Fibroblast of lung (primary cell): ENCODE measurements at places on chromosomes 12 and 14. TPM values are rescaled to one million over a fixed set of nuclear protein-coding genes. Genes with fewer than 3 reads are reported as not detected.

MAP3K9 gene
- under 0.01 and 0.17 TPM in 2 replicates for total RNA-seq

ACSS3 gene
- total RNA-seq = 32.9 and 47.4 TPM in 2 replicates

DNA sequence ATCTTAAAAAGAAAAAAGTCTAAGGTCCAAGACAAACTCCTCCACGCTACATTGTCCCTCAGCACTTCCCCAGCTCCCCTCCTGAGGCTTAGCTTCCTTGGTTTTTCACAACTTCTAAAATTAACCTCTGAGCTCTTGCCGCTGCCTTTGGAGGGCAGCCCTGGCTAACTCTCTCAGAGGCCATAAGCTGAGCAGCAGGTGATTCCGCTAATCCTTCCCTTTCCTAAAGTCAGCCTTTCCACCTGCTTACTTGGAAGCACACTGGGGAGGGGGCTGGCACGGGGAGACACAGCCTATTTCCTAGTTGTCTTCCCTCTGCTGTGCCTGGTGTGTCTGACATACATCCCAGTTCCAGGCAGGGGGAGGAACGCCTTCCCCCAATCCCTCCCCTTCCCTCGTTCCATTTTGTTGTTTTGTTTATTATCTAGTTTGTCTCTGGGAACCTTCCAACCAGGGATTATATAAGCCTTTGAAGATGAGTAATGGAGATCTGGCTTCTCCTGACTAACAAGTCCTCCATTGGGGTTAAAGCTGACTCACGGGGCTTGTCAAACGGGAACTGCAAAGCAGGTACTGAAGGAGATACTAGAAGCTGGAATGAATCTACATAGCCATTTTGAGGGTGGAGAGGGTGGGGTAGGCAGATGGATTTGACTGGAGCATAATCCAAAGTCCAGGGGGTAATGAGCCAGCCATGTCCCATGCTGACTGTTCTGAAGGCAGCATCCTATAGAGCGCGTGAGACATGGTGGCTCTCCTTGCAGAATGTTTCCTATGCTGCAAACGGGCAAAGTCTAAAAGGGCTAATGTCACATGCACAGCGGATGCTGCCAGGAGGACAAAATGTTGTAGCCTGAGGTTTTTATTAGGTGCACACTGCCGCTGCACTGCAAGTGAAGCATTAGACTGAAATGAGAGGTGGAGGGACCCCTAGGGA, 230.8 kb downstream of the FOXN3 start:
- no peak overlapping the region for H3K27ac ChIP-seq
- peak; percentile 50 for DNase-seq
- H3K36me3 ChIP-seq = no peaks in the 10 kb centered on the region

DNA sequence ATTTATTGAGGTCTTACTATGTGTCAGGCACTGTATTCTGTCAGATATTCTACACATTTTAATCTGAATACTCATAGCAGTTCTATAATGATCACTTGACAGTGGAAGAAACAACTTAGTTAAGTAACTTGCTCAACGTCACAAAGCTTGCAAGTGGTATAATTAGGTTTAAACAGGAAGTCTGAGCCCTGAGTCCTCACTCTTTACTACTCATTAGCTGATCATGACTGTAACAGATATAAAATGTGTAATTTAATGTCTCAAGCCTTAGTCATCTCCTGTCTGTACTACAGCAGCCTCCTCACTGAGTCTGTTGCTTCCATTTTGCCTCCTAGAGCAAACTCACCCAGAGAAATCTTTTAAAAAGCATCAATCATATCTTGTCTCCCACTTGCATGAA, 38.9 kb downstream of the PPP4R4 start:
- DNase-seq = no peak
- no peak overlapping the region for H3K4me3 ChIP-seq
- no peak overlapping the region for H3K27ac ChIP-seq
- H3K36me3 ChIP-seq = no peaks in the 10 kb centered on the region
- no peaks in the 10 kb centered on the region for H3K27me3 ChIP-seq

SLC22A17 gene
- total RNA-seq = 16.4 and 23.1 TPM in 2 replicates

GRCh38 chr12:24424889-24425600, 475.6 kb upstream of the SOX5 start:
- peaks cover 8% of the 10 kb centered on the region for H3K4me1 ChIP-seq
- DNase-seq = no peak
- no peak overlapping the region for H3K4me3 ChIP-seq
- no peaks in the 10 kb centered on the region for H3K27me3 ChIP-seq
- H3K27ac ChIP-seq = no peak overlapping the region

GRCh38 chr14:61132894-61133293, 148.2 kb downstream of the TMEM30B start:
- no peak for DNase-seq
- H3K4me1 ChIP-seq = peaks cover 9% of the 10 kb centered on the region
- H3K36me3 ChIP-seq = no peaks in the 10 kb centered on the region
- H3K4me3 ChIP-seq = no peak overlapping the region
- H3K27ac ChIP-seq = no peak overlapping the region
- H3K27me3 ChIP-seq = no peaks in the 10 kb centered on the region

- no peaks in the 10 kb centered on the region for H3K4me1 ChIP-seq
- H3K36me3 ChIP-seq = no peaks in the 10 kb centered on the region
- H3K27ac ChIP-seq = no peak overlapping the region
- DNase-seq = no peak
- H3K27me3 ChIP-seq = peaks cover 16% of the 10 kb centered on the region
- no peak overlapping the region for H3K4me3 ChIP-seq
Measured at GRCh38 chr14:22494486-22495135, 94.4 kb downstream of the DAD1 start.

LMNTD1 gene
- not detected in 2 replicates for total RNA-seq

GRCh38 chr12:7047306-7047705, 13.2 kb upstream of the C1S start:
- peaks cover 5% of the 10 kb centered on the region for H3K27me3 ChIP-seq
- no peaks in the 10 kb centered on the region for H3K4me1 ChIP-seq
- H3K36me3 ChIP-seq = no peaks in the 10 kb centered on the region
- no peak for DNase-seq
- no peak overlapping the region for H3K27ac ChIP-seq

- no peak overlapping the region for H3K27ac ChIP-seq
- no peak for DNase-seq
- H3K4me3 ChIP-seq = no peak overlapping the region
Measured at GRCh38 chr14:60815371-60815770, 80.8 kb downstream of the MNAT1 start.

DNA sequence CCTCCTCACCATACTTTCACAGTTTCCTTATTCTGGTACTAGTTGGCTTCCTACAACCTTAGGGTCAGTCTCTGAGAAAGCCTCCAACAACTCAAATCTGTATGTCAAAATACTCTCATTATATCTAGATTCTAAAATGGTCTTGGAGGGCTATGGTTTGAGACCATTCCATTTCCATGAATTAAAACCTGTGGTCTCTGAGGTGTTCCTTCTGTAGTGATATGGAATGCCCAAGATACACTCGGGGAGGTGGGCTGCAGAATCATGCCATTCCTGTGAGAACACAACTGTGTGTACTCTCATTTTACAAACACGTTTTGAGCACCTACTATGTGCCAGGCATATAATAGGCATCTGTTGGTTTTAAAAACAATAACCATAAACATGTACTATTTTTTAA, 74.0 kb downstream of the FERMT2 start:
- H3K4me1 ChIP-seq = peaks cover 23% of the 10 kb centered on the region
- H3K4me3 ChIP-seq = no peak overlapping the region
- peak overlapping the region; percentile 41 for H3K27ac ChIP-seq
- peaks cover 19% of the 10 kb centered on the region for H3K36me3 ChIP-seq

GRCh38 chr12:124520907-124521306, 46.5 kb downstream of the NCOR2 start:
- peaks cover 30% of the 10 kb centered on the region for H3K4me1 ChIP-seq
- DNase-seq = no peak
- H3K27me3 ChIP-seq = no peaks in the 10 kb centered on the region
- no peaks in the 10 kb centered on the region for H3K36me3 ChIP-seq
- H3K27ac ChIP-seq = no peak overlapping the region
- H3K4me3 ChIP-seq = no peak overlapping the region

- H3K27me3 ChIP-seq = no peaks in the 10 kb centered on the region
- no peak overlapping the region for H3K27ac ChIP-seq
- H3K4me3 ChIP-seq = no peak overlapping the region
Measured at GRCh38 chr12:66247741-66248140, 54.6 kb upstream of the HELB start.

DNA sequence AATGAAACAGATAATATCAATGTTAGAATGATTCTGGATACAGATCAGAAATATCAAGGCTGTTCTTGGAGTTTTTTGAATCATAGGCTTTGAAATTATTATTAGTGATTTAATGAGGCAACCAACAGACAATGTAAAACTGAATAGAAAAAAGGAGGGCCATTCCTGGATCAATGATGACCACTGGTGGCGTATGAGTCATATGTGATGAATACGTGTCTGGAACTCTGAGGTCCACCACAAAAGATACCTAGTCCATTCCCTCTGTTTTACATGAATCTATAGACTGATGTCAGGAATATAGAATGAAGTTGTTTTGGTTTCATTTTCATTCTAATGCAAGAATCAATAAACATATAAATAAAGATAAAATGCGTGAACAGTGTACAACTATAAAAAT, 78.3 kb upstream of the RTL1 start:
- no peak for DNase-seq
- no peaks in the 10 kb centered on the region for H3K4me1 ChIP-seq
- no peak overlapping the region for H3K27ac ChIP-seq
- no peak overlapping the region for H3K4me3 ChIP-seq
- no peaks in the 10 kb centered on the region for H3K36me3 ChIP-seq
- H3K27me3 ChIP-seq = no peaks in the 10 kb centered on the region

ST8SIA1 gene
- total RNA-seq = 5.9 and 23.9 TPM in 2 replicates

MANSC4 gene
- total RNA-seq = 0.17 TPM in 1 of 2 replicates, not detected in the other

- H3K4me3 ChIP-seq = no peak overlapping the region
- peaks cover 33% of the 10 kb centered on the region for H3K27me3 ChIP-seq
- no peak overlapping the region for H3K27ac ChIP-seq
- H3K36me3 ChIP-seq = no peaks in the 10 kb centered on the region
- H3K4me1 ChIP-seq = peaks cover 4% of the 10 kb centered on the region
Measured at GRCh38 chr12:57626111-57626920, 6.7 kb downstream of the B4GALNT1 start.

TMEM179 gene
- total RNA-seq = under 0.01 TPM in 1 of 2 replicates, not detected in the other

DNA sequence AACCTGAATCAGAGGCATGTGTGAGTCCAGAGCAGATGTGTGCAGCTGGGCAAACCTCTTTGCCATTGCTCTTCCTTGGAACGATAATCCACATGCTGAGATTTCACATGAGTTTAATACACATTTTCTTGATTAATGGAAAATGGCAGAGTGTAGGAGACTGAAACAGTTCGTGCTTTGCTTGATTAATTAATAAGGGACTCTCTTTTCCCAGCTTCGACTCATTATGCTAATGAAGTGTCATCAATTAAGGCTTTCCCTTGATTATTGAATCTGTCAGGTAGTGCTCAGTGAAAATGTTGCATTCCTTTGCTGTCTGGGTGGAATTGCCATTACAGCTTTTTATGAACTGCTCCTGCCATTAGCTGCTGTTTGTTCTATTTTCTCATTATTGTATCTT, 487.7 kb upstream of the NOVA1 start:
- H3K4me1 ChIP-seq = no peaks in the 10 kb centered on the region
- H3K4me3 ChIP-seq = no peak overlapping the region
- no peaks in the 10 kb centered on the region for H3K27me3 ChIP-seq
- DNase-seq = no peak

MYL6 gene
- total RNA-seq = 1,163 and 1,517 TPM in 2 replicates

DNA sequence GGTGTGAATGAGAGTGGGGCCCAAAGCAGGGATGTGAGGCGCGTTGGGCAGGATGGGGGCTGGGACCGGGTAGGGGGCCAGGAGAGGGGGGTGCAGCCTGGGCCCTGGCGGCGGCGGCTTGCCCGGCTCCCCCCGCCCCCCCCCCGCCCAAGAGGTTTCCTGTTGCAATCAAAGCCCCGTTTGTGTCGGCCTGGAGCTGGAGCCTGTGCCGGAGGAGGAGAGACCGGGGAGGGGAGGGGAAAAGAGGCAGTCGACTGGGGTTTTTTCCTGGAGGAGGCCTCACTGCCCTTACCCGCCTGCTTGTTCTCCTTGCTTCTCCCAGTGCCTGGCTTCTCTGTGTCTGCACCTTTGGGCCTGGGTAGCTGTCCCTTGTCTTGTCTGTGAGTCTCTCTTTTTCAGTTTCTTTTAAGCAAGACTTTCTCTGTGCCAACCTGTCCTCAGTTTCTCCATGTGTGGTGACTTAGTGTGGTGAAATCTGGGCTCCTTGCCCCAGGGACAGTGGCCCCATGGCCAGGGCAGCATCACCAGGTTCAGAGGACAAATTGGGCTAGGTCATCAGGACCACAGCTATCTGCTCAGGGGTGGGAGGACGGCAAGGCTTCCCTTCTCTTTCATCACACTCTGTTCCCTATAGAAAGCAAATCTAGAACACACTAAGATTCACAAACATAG, 8.5 kb downstream of the RARG start:
- peaks cover 3% of the 10 kb centered on the region for H3K36me3 ChIP-seq
- peak overlapping the region; percentile 28 for H3K27ac ChIP-seq

DNA sequence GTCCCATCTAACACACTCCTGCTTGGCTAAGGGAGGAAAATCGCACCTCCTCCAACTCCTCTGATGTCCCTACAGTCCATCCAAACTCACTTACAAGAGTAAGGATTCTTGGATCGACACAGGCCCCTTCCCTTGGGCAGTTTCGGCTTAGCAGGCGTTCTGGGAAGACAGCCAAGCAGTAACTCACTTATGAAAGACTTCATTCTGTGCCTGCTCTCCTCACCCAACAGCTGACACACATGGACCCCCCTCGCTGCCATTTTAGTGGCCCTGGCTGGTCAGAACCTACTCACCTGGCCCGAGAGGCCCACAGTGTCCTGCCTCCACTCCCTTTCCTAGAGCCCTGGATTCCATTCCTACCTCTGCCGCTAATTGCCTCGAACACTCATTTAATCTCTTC, 52.3 kb upstream of the BCL2L14 start:
- no peak overlapping the region for H3K4me3 ChIP-seq
- peaks cover 2% of the 10 kb centered on the region for H3K27me3 ChIP-seq
- no peaks in the 10 kb centered on the region for H3K36me3 ChIP-seq
- H3K4me1 ChIP-seq = no peaks in the 10 kb centered on the region
- no peak overlapping the region for H3K27ac ChIP-seq
- DNase-seq = peak; percentile 72

SLC6A15 gene
- total RNA-seq = 0.77 and 0.99 TPM in 2 replicates

CHPT1 gene
- total RNA-seq = 62.9 and 65.2 TPM in 2 replicates

DNA sequence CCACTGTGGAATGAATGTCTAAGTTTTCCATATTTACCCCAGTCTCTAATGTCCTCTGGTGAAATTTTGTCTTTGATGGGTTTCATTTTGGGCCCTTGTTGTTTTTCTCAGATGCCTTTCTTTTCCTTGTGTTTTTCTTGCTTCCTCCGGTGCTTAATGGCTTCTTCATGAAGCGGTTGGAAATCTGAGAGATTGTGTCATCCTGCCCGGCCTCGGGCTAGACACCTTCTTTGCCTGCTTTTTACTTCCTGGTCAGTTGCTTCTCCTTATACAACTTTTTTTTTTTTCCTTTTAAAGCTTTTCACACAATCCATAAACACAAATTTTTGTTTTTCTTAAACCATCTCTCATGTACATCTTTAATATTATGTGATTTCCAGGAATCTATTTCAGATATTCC, 7.1 kb downstream of the ETV6 start:
- DNase-seq = peak; percentile 18
- H3K36me3 ChIP-seq = no peaks in the 10 kb centered on the region
- no peaks in the 10 kb centered on the region for H3K4me1 ChIP-seq
- no peaks in the 10 kb centered on the region for H3K27me3 ChIP-seq
- no peak overlapping the region for H3K4me3 ChIP-seq
- H3K27ac ChIP-seq = no peak overlapping the region

PCED1B gene
- total RNA-seq = 0.26 and 0.33 TPM in 2 replicates
